Sciatic nerve (tissue), 2 donors: ENCODE measurements at places on chromosomes 12 and 14. TPM values are rescaled to one million over a fixed set of nuclear protein-coding genes. Genes with fewer than 3 reads are reported as not detected.

DNA sequence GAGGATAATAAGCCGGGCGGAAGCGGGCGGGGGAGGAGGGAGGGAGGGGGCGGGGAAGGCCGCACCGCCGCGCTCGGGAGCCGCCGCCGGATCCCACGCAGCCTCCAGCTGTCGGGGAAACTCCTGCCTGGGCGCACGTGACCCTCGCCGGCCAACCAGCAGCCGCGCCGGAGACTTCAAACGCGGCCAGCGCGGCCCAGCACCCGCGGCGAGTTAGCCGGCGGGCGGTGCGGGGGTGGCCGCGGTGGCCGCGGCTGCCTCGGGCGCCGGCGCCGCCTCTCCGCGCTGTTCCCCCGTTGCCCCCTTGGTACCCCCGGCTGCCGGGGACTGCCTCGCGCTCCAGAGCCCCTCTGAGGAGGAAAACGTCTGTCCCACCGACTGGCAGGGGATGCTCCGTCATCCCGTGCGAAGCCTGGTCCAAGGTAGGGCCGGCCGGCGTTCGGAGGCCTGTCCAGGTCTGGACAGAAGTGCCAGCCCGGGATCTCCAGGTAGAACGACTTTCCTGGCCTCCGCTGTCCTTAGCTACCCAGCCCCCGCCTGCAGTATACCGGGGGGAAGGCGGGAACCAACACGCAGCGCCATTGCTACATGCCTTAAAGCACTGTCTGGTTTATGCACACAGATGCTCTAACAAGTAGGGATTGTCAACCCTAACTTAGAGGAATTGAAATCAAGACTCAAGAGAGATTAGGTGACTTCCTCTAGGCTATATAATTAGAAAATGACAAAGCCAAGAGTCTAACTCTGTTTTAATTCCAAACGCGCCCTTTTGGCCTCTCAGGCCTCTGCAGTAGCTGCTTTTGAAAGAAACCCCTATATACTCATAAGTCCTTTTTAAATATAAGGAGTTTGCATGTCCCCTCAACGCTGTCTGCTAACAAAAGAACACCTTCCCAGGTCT is at the start of gene YAF2:
Gene YAF2 (minus strand): TSS at position 9 of the 901 bp plus-strand sequence. CDS start 68 bp downstream, outside the sequence.
- peak; percentile 92 for DNase-seq

Gene SYNE3
- 75.3 TPM for total RNA-seq

GRCh38 chr12:84416626-84417025 is 496.0 kb downstream of the SLC6A15 start:
- DNase-seq = no peak

- DNase-seq = no peak
These were observed 90.1 kb downstream of the NCOR2 start for GRCh38 chr12:124477107-124477915.

DNA sequence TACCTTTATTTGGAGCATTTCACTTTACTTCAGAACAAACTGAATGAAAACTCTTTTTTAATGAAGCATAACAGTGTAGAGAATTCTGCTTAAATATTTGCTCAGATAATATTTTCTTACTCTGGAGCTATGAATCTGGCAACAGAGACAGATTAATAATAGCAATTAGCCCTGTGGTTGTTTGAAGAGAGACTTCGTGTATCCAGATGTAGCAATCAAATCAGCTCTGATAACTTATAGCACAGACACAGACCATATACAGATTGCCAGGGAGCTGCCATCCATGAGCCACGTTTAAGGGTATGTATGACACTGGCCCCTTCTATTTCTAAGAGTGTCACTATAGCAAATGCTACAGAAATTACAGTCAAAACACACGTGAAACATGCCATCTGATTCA is 146.6 kb downstream of the EXOC5 start:
- no peak for DNase-seq

DNA sequence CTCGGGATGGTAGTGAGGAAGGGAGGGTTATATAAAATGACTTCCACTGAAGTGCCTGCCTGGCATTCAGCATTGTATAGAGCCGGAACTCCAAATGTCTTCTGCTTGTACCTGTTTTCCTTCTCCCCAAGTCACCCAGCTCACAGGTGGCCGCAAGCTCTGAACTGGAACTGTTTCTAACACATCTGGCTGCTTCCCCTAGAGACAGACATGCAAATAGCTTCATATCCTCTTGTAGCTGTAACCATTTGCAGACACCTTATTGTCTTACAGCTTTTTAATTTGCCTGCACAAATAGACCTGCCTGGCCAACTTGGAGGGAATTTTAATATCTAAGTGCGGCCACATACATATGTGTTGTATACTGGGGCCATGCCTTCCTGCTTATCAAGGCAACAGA is 126.0 kb downstream of the CHST11 start:
- DNase-seq = no peak

Gene KRT71
- not detected for total RNA-seq

DNA sequence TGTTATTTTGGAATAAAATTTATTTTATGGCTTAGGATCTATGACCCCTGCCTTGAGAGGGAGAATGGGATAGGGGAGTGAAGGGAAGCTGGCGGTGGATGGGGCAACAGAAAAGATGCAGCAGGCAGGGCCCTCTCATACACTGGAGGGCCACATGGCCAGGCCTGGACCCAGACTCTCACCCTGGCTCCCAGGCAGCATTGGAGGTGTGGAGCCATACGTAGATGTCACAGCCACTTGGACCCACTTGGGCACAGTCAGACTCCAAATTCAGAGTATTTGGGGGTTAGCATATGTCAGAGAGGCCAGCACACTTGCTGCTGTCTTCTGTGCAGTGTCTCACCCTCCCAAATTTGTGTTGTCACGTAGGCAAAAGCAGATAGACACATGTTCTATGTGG is 6.5 kb downstream of the NAB2 start:
- DNase-seq = peak; percentile 49

- DNase-seq = no peak
These were observed 14.5 kb upstream of the NAV3 start for GRCh38 chr12:77816196-77816595.

Gene NPAS3
- 14.6 TPM for total RNA-seq

GRCh38 chr12:108305991-108306501 is 33.1 kb downstream of the CMKLR1 start:
- no peak for DNase-seq
